ENCODE measurements at places on chromosomes 6 and 20.

GRCh38 chr6:107600121-107600520 is 110.2 kb downstream of the SOBP start:
- DNase-seq, result no peak

DNA sequence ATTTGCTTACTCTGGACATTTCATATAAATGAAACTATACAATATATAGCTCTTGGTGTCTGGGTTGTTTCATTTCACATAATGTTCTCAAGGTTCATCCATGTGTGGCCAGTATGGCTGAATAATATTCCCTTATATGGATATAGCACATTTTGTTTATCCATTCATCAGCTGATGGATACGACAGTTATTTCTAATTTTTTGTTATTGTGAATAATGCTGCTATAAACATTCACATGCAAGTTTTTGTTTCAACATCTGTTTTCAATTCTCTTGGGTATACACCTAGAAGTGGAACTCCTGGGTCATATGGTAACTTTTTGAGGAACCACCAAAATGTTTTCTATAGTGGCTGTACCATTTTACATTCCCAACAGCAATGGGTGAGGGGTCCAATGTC is 101.1 kb downstream of the CDK19 start:
- DNase-seq, result peak; percentile 39

GRCh38 chr6:121450242-121450641 is 14.8 kb downstream of the GJA1 start:
- no peak for DNase-seq

DNA sequence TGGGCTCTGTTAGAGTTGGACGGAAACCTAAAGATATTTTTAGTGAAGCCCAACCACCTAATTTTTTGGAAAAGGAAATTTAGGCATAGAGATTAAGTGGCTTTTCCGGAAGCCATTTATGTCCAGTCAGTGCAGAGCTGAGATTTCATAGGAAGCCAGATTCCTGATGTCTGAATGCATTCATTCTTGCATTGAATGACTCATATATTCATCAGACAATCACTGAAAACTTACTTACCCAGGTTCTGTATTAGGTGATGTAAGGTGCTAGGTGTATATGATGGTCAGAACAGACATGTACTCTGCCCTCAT is 4.1 kb downstream of the SH3BGRL2 start:
- DNase-seq, result peak; percentile 48

- no peak for DNase-seq
Measured at GRCh38 chr20:2576317-2576727, 39.9 kb downstream of the TMC2 start.

- peak; percentile 85 for DNase-seq
Measured at GRCh38 chr6:17599877-17600526, at the start of gene FAM8A1. Gene FAM8A1, plus strand, starts transcription at chr6:17600302. Its CDS starts 108 bp downstream, at chr6:17600410.

- no peak for DNase-seq
Measured at GRCh38 chr6:52303178-52303577, 18.6 kb upstream of the MCM3 start.

DNA sequence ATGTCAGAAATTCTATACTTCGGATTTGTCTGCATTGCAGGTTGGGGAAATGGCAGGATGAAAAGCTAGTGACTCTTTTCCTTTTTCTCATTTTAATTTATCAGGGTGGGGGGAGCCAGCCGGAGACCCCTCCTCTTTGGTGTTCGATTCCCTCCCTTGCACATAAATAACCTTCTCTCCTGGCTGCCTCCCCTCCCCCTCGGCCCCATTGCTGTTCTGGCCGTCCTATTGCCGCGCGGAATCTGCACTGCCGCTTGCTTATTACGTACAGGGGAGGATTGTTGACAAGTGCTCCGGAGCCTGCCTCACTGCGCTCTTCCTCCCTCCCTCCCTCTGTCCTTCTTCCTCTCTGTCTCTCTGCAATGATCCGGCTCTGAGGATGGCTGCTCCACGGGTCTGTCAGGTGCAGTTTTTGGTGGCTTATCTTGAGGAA is 154.7 kb downstream of the JARID2 start:
- DNase-seq, result peak; percentile 72

GRCh38 chr20:32762754-32763201 is 593 bp downstream of the DNMT3B start:
- no peak for DNase-seq

- DNase-seq, result no peak
Measured at GRCh38 chr6:209432-210103, 82.7 kb upstream of the DUSP22 start.

DNA sequence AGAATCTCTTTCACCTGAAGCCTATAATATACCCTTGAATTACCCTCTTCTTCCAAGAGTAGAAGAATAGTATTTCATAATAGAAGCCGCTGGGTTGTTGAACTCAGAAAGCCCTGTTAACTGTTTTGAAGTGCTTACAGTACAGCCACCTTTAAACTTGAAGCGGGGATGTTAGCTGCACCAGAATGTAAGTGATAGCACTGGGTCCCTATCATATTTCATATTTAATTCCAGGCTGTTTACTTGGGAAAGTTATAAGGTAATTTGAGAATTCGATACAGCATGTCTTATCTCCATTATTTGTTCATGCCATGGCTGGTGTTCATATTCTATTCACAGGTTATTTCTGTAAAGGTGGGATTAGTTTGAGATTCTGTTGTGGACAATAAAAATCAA is 63.5 kb upstream of the VSTM2L start:
- DNase-seq, result no peak

- DNase-seq, result no peak
Measured at GRCh38 chr6:22913612-22914011, 344.2 kb downstream of the HDGFL1 start.

GRCh38 chr6:91242614-91242949 is 655.7 kb upstream of the MAP3K7 start:
- DNase-seq, result no peak

- peak; percentile 78 for DNase-seq
Measured at GRCh38 chr6:132357120-132357519, 44.2 kb downstream of the MOXD1 start.

GRCh38 chr6:26029570-26029856 is 57.7 kb upstream of the HFE start:
- DNase-seq, result no peak

DNA sequence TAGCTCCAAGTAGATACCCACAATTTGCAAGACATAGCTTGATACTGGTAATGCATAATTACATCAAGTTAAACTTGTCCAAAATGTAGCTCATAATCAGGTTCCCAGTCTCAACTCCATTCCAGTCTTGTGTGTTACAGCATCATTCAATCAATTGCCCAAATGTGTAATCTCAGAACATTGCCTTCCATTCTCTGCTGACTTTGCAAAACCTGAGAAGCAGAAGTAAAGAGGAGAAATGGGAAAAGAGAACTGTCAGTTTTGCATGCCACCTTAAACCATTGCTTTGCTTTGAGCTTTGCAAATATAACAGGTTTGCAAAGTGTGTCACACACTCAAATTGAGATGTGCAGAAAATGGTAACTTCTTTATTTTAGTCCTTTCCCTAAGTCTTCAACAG is 40.3 kb upstream of the CNKSR3 start:
- DNase-seq, result no peak

GRCh38 chr20:9112541-9113515 is 43.9 kb downstream of the PLCB4 start:
- peak; percentile 84 for DNase-seq

DNA sequence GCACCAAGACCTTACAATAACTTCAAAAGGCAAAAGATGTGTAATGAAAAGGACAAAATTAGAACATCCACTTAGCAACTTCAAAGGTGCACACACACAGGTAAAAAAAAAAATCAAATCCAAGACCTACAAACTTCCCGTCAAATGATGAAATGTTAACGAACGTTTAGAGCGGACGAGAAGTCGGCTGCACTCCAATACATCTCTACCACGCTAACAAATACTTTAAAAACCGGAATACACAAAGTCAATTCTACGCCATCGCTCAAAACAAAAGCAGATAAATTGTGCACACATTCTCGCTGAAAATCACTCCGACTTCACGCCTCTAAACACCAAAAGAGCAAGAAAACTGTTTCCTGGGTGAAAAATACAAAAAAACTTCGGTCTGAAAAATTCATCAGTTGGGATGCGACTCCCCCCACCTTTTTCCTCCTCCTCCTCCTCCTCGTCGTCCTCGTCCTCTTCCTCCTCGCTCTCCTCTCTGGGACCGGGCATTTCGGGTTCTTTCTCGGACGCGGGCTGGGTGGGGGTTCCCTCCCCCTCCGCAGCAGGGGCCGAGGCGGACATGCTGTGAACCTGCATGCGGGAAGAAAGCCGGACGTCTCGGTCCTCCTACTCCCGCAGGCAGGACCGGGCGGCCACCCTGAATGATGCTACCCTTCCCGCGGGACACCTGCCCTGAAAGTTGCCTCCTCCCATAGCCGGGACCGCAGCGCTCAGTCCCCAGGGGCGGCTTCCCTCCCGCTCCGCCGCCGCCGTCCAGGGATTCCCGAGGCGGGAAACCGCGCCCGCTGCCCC is 712 bp downstream of the DEK start:
- DNase-seq, result peak; percentile 43

- DNase-seq, result peak; percentile 24
Measured at GRCh38 chr6:93088621-93089501, 330.5 kb downstream of the EPHA7 start.

DNA sequence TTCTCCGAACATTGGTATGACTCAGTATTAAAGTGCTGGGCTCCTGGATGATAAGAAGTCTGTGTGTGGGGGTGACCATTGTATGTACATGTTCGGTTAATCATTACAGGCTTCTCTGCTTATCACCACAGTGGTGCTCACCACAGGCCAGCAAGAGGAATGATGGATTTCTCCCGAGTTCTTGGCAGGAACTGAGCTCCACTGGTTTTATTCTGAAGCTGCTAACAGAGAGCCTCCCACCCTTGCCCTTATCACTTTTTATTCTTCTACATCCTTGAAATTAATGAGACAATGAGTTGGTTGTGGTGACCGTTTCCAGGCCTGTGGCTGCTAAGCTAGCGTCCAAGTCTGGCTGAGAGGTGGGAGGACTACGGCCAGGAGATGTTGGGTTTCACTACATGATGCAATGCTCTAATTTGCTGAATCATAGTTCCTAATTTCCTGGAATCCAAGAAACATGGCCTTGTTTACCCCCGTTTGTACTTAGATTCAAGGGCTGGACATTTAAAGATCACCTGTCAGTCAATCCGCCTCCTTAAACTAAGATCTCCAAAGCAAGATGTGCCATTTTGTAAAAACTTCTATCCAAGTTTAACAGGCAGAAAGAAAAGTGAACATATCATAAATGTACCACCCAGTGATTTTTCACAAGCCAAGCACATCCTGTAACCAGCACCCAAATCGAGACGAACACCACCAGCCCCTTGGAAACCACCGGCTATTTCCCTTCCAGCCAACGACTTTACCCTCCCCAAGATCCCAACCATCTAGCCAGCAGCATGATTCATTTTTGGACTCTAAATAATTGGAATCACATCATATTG is 172.5 kb downstream of the FOXA2 start:
- no peak for DNase-seq

DNA sequence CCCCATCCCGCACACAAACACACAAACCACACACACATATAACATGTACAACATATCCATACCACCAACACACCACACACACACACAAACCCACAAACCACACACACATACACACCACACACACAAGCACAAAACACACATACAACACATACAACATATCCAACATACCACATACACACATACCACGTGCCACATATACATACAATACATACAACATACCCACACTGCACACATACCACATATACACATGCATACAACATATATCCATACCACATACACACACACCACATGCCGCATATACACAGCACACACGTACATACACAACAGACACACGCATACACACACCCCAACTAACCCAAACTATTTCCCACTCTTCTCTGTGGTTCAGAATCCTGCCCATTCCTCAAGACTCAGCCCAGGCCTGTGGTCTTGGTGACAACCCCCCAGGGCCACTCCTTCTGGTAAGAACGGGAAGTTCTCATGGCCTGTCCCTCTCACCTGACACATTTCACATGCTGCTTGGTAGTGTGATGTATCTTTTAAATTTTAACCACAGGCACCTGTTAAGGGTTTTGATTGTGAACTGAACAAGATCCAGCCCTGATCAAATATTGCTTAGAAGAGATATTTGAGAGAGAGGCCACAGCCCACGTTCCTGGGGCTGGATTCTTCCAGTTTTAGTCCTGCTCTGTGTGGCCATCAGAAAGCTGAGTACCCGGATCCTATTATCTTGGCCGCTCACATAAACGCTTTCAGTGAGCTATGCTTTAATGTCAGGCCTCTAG is 55.9 kb upstream of the KCNK16 start:
- DNase-seq, result no peak

DNA sequence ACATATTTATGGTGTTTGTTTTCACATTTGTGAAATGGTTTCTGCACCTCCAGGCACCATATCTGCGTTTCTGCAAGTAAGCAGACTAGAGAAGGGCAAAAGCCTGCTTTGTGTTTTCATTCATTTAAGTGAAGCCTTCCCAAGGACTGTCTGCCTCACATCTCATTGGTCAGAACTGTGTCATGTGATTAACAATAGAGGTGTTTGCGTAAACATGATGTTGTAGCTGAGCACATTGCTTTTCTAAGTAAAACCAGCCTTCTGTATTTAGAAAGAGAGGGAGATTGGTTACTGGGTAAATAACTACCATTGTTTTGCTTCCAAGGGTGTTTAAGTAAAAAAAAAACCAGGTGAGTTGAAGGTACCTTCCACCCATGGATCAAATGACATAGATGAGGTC is 39.7 kb downstream of the SH3BGRL2 start:
- no peak for DNase-seq

- peak; percentile 85 for DNase-seq
Measured at GRCh38 chr6:2429460-2429859, 184.1 kb upstream of the GMDS start.

DNA sequence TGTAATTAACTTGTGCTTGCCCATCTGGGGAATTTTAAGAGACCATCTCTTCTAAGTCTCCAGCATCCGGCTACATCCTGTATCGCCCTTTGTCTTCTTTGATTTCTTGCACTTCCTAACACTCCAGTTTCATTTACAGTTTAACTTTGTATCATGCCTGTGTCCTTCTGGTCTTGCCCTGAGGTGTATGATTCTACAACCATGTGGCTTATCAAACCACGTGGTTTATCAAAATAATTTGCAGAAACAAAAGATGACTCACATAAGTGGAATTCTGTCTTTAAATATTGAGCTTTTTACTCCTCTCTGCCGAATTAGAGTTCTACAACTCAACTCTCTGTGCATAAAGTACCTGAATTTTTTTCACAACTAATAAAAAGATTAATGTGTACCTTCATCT is 580.7 kb downstream of the KIF16B start:
- peak; percentile 9 for DNase-seq

DNA sequence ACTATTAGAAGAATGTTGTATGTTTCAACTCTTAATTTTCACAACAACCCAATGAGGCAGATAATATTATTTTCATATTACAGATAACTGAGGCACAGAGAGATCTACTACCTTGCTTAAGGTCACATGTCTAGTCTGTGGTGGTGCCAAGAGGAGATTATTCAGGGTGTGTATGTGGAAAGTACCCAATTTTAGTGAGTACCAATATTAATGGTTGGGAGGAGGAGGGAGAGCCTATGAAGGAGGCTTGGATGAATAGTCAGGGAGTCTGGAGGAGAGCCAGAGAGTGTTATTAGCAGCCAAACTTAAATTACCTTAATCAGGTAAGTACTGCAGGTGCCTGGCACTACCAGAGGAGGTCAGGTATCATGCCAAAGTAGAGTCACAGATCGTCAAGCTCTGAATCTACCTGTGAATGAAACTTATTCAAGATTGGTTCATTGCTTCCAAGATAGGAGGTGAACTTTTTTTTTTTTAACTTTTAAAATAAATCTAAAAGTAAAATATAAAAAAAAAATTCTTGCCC is 10.9 kb upstream of the CALHM6 start:
- DNase-seq, result no peak
